ENCODE measurements at places on chromosomes 6 and 20.

DNA sequence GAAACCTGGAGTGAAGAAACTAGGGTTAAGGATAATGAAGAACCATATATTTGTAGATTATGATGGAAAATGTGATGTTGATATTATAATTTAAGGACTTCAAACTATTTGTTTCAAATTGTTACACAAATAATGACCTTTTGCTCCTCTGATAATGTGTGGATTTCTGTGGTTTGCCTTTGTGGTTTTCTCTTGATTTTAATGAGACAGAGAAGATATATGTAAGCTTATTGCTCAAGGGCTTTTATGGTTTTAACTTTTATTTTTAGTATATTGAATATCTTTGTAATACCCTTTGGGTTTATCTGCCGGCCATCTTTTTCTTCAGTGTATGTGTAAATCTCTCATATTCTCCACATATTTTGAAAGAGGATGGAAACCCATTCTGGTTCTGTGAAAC, 362.3 kb downstream of the RIMS1 start:
- peak; percentile 5 for DNase-seq

DNA sequence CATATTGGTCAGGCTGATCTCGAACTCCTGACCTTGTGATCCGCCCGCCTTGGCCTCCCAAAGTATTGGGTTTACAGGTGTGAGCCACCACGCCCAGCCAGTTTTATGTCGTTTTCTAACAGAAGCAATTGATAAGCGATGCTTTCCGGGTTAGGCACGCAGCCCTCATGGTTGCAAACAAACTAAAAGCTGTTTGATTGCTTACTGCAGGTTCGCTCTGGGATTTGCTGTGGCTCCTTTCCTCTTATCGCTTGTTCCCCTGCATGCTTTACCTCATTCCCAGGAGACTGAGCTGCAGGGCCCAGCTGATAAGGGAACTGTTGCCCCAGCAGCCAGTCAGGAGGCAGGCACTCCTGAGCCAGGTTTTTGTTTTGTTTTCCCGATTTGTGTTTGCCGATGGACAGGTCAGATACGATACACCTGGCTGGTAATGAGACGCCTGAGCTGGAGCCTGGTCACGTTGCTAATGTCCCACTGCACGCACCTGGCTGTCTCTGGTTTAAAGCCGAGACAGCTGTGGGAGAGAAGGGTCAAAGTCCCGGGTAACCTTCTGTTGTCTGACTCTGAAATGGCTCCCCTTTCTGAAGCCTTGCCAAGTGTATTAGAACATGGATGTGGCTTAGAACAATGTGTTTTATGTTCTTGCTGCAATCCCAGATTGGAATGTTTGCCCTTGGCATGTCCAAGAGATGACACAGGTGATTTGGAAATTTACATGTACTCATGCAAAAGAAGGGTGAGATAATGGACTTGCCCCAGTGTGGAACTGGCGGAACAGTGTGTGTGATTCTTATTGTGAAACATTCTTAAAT, 19.9 kb downstream of the DSP start:
- peak; percentile 27 for DNase-seq

GRCh38 chr6:140874066-140874465, 1258.7 kb upstream of the GJE1 start:
- DNase-seq, result no peak

- no peak for DNase-seq
Observed at GRCh38 chr20:57215826-57216471, 50.5 kb downstream of the BMP7 start.

GRCh38 chr20:409697-410559, 1.8 kb downstream of the RBCK1 start:
- no peak for DNase-seq

DNA sequence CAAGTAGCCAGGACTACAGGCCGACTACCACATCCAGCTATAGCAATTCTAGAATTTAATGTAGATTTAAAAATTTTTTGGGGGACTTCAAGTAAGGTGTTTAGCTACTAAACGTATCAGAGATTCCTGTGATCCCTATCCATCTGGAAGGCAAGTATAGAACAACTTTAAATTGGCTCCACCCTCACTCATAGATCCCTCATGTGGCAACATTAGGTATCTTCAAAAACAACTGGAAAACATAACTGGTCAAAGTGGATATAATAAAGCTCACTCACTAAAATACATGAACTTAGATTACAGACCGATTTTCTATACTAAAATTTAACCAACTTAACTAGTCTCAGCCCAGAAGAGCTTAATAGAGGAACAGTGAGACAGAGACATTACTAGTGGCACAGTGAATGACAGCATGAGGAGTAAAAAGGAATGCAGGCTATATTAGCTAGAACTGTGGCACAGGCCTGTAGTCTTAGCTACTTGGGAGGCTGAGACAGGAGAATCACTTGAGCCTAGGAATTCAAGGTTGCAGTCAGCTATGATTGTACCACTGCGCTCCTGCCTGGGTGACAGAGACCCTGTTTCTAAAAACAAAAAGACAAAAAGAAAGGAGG, 14.7 kb downstream of the NUP153 start:
- DNase-seq, result no peak

DNA sequence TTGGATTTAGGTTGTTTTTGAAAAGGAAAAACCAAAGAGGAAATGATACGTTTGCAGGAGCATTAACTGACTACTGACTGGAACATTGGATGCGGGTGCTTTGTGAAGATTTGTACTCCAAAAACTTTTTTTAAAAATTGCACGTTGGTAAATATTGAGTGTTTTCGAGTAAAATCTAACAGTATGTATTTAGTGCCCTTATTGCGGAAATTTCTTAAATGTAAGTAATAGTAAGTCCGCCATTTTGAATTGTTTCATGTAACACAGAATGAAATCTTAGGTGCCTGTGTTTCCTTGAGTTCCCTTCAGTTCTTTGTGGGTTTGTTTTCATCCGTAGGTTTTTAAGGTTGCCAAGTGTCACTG, 15.2 kb upstream of the LIN28B start:
- no peak for DNase-seq

GRCh38 chr20:60206259-60206658, 248.0 kb downstream of the CDH26 start:
- DNase-seq, result peak; percentile 49

- DNase-seq, result no peak
Observed at GRCh38 chr20:53837126-53837826, 233.1 kb downstream of the BCAS1 start.

- no peak for DNase-seq
Observed at GRCh38 chr6:5723841-5724691, 282.7 kb downstream of the NRN1 start.

DNA sequence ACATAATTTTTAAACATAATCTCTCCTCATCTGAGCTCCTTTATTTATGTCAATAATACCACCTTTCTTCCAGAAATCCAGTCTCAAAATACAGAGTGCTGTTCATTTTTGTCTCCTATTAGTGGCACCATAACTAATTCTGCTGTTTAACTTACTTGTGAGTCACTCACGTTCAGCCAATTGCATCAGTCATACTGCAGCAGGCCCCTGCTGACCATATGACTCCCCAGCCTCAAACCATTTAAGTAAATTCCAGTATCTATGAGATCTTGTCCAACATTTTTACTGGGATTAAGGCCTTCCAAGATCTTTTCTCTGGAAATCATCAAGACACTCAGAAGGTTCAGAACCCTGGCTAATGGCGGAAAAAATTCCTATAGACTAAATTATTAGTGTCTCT, 982.2 kb upstream of the MAP3K7 start:
- peak; percentile 53 for DNase-seq

DNA sequence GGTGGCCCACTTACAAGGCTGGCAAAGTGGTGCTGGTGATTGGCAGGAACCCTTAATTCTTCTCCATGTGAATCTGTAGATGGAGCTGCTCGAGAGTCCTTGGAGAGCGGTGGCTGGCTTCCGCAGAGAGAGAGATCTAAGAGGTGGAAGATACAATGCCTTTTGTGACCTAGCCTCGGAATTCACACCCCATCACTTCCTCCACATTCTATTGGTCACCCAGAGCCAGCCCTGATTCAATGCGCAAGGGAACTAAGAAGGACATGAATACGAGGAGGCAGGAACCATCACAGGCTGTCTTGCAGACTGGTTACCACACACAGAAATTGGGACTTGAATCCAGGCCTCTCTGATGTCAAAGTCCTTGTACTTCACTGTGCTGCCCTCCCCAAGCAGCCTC, 128.9 kb upstream of the PROKR2 start:
- no peak for DNase-seq

DNA sequence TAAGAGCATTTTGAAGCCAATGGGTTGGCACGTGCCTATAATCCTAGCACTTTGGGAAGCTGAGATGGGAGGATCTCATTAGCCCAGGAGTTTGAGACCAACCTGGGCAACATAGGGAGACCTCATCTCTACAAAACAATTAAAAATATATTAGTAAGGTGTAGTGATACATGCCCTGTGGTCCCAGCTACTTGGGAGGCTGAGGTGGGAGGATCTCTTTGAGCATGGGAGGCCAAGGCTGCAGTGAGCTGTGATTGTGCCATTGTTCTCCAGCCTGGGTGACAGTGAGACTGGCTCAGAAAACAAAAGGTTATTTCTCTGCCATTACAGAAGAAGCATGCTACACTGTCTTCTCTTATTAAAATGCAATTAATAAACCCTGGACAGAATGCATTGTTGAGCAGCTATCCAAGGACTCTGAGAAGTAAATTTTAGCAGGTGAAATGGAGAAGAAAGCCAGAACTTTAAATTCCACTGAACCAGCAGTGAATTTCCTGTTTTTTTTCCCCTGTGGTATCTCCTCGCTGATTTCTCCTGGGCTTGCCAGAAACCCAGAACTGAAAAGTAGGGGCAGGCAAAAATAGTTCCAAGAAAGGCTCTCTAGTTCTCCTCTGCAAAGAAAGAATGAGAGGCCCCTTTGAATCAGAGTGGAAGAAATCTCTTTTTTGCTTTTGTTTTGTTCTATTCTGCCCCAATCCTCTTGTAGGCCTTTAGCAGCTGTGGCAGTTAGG, 8.4 kb downstream of the AMD1 start:
- DNase-seq, result no peak

GRCh38 chr6:90297115-90297866, 648 bp upstream of the BACH2 start:
- DNase-seq, result no peak

- peak; percentile 22 for DNase-seq
Observed at GRCh38 chr6:14584450-14584849, 466.9 kb downstream of the CD83 start.

GRCh38 chr6:1858196-1858595, 248.5 kb downstream of the FOXC1 start:
- DNase-seq, result no peak

- DNase-seq, result no peak
Observed at GRCh38 chr6:31580438-31580740, 1.8 kb downstream of the LTB start.

DNA sequence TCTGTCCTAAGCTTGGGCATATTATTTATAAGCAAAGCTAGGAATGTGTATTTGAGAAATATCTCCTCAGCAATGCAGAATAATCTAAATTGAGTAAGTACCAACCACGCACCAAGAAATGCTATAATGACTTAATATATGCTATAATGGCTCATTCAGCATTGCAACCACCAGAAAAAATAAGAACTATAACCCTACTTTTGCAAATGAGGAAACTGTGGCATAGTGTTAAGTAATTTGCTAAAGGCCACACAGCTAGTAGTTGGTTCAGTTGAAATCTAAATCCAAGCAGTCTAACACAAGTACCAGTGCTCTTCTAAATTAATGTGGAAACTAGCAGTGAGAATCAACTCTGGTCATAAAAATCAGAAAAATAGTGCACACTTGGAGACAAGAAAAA, 35.7 kb downstream of the HBS1L start:
- DNase-seq, result no peak

GRCh38 chr20:48164566-48165400, 379.5 kb upstream of the SULF2 start:
- no peak for DNase-seq

DNA sequence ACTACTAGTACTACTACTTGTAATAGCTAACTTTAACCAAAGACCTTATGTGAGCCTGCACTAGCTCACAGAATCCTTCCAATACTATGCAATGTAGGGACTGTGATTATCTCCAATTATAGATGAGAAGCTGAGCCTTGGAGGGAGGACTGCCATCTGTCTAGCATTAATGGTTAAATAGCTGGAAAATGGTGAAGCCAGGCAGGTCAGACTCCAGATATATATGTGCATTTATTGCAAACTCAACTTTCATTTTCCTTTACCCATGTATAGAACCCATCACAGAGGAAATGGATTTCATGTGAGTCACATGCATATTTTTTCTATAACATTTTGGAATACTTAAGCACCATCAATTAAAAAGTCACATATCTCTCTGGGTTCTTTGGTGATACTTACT, 229.9 kb downstream of the BCAS1 start:
- DNase-seq, result peak; percentile 28

DNA sequence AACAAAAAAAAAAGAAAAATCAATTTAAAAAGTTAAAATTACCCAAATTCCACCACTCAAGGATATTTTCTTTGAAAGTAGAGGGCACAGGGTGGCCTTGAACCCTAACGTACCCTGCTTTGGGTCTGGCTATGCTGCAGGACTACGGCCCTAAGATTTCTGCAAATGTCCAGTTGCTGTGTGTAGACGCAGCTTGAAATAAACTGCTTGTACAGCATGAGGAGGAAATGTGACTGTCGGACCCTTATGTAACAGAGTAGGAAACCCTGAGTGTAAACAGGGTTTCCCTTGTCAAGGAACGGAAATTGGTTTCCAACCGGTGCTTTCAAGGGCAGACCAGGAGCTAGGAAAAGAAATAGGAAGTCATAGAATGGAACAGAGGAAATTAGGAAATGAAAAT, 60.7 kb upstream of the SHLD1 start:
- no peak for DNase-seq

GRCh38 chr20:63527184-63527583, 6.6 kb downstream of the PPDPF start:
- no peak for DNase-seq

- DNase-seq, result peak; percentile 63
Observed at GRCh38 chr6:14276667-14277404, 159.3 kb downstream of the CD83 start.

- DNase-seq, result no peak
Observed at GRCh38 chr6:28586324-28586723, 60.6 kb downstream of the GPX5 start.

GRCh38 chr6:148887181-148887580, 140.4 kb downstream of the UST start:
- no peak for DNase-seq

- no peak for DNase-seq
Observed at GRCh38 chr6:1812487-1812886, 202.8 kb downstream of the FOXC1 start.

GRCh38 chr20:58864346-58864745, 11.8 kb downstream of the GNAS start:
- DNase-seq, result no peak

- peak; percentile 68 for DNase-seq
Observed at GRCh38 chr6:10610289-10610688, 84.1 kb downstream of the C6orf52 start.

DNA sequence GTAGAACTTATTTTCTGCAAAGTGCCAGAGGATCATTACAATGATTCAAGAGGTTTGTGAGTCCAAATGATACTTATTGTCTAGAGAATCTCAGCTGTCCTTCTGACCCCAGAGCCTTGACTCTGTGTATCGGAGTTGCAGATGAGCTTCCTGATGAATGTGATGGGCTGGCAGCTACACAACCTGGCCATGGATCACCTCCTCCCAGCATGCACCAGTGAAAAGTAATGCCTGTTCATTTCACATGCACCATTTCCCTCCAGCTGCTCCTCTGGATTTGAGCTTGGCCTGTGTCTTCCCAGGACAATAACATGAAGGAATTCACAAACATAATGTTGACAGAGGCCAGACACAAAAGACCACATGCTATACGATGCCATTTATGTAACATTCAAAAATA, 30.0 kb downstream of the SNHG17 start:
- no peak for DNase-seq
